CD4-positive, alpha-beta T cell treated with Interleukin-10 for 1 hour (primary cell): ENCODE measurements at places on chromosomes 11 and 22.

DNA sequence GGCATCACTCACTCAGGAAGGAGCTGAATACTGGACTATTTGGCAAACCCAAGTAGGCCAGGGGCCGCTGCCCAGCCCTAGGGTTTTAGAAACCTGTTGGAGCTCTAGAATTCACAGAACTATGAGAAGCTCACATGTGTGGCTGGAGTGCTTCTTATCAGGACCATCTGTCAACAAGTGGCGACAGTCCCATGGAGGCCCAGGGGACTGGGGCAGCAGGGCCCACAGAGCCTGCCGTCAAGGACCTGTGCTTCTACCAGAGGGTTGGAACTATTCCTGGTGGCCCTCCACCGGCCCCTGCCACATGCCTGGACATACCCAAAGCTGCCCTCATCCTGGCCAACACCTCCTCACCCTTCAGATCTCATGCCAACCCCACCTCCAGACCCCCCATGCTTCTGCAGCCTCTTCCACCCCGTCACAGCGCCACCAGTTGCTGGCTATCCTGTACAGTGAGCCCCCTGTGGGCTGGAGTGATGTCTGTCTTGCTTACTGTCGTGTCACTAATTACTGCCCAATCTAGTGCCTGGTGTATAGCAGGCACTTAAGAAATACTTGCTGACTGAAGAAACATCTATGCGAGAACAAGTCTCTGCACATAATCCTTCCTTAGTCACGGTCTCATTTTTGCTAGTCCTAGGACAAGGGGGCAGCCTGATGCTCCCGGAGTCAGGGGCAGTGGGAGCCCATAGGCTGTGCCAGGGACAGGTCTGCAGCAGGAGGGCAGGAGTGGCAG is 27.2 kb upstream of the RASL10A start:
- DNase-seq: no peak

DNA sequence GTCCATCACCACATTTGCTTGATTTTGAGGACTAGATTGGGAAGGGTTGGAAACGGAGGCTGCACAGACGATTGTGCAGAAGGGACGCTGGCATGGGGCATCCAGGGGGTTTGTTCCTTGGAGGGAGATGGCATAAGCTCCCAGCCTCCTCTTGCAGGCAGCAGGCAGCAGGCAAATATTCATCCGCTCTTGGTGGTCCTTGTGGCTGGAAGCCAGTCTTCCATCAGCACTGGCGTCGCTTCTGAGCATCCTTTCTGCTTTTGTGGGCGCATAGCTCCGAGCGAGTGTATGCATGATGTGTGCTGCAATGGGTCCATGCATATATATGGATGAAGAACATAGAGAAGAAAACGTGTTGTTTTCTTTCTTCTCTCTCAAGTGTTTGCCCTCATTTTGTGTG is 166.1 kb upstream of the NTM start:
- no peak for DNase-seq

GRCh38 chr11:60875366-60876167 is 8.2 kb downstream of the ZP1 start:
- DNase-seq: no peak

- DNase-seq: no peak
Observed at GRCh38 chr11:120205596-120206161, 5.2 kb upstream of the OAF start.

GRCh38 chr11:134861490-134862104 is 449.6 kb upstream of the B3GAT1 start:
- DNase-seq: no peak
